Progenitor cell of endocrine pancreas (in vitro differentiated cells): ENCODE measurements at places on chromosomes 16 and 17. TPM values are rescaled to one million over a fixed set of nuclear protein-coding genes. Genes with fewer than 3 reads are reported as not detected.

The BEAN1 gene
- 0.36 TPM in 1 of 2 replicates, not detected in the other for total RNA-seq

The ALOX12B gene
- total RNA-seq = 0.41 and 0.60 TPM in 2 replicates

The HBA2 gene
- total RNA-seq = not detected in 2 replicates

GRCh38 chr17:8728251-8728938, 16.2 kb downstream of the CCDC42 start:
- DNase-seq = no peak
- no peaks in the 10 kb centered on the region for H3K4me1 ChIP-seq
- peaks cover 3% of the 10 kb centered on the region for H3K27me3 ChIP-seq
- no peak overlapping the region for H3K27ac ChIP-seq
- H3K4me3 ChIP-seq = no peak overlapping the region

The MRPL12 gene
- total RNA-seq = 63.6 and 63.9 TPM in 2 replicates

The INCA1 gene
- 2.8 and 3.3 TPM in 2 replicates for total RNA-seq

DNA sequence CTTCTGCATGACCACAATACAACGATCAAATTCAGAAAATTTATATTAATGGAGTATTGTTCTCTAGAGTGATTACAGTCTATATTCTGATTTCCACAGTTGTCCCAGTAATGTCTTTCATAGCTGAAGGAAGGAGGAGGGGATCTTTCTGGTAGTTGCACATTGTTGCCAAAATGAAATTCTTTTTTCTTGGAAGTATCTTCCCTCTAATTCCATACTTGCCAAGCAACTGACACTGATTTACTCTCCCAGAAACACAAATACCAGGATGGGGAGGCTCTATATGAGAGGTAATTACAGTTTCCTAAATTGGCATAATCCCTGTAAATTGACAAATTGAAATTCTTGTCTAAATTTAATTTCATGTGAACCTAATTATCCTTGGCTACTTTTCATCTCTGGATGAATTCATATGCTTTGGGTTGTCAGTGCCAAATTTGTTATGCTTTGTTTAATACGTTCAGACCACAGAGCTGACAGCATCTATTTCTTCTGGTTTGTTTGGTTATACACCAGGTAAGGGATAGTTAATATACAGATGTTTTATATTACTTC, 30.0 kb downstream of the NOL11 start:
- no peaks in the 10 kb centered on the region for H3K4me1 ChIP-seq
- H3K4me3 ChIP-seq = no peak overlapping the region
- no peaks in the 10 kb centered on the region for H3K27me3 ChIP-seq

- H3K36me3 ChIP-seq = no peaks in the 10 kb centered on the region
- DNase-seq = no peak
- no peak overlapping the region for H3K4me3 ChIP-seq
- H3K27me3 ChIP-seq = peaks cover 26% of the 10 kb centered on the region
- H3K27ac ChIP-seq = no peak overlapping the region
Observed at GRCh38 chr16:56691885-56692284, 9.6 kb downstream of the MT1X start.

DNA sequence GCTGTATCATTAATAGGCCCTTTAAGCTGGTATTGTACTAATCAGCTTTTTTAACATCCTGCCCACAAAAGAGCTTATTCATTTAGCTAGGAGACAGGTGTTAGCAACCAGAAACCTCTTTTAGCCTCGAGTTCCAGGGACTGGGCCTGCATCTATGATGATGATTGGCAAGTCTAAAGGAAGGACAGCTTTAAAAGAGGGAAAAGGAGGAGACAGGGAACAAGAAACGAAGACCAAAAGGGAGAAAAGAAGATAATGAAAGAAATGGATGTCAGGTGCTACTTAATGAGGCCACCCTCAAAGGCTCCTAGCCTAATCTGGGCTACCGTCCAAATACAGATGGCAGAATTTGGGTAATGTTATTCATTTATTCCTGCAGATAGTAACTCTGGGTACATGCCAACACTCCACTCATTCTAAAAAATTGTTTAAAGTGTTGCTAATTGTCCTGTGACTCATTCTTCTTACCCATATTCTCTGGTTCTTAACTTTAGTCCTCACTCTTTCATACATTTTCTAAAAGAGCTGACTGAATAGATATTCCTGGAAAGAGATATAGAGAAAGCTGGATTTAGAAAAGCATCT, 18.7 kb upstream of the RFFL start:
- H3K27me3 ChIP-seq = no peaks in the 10 kb centered on the region
- H3K27ac ChIP-seq = peak overlapping the region; percentile 46
- no peak for DNase-seq
- no peak overlapping the region for H3K4me3 ChIP-seq

The CD19 gene
- not detected in 2 replicates for total RNA-seq

DNA sequence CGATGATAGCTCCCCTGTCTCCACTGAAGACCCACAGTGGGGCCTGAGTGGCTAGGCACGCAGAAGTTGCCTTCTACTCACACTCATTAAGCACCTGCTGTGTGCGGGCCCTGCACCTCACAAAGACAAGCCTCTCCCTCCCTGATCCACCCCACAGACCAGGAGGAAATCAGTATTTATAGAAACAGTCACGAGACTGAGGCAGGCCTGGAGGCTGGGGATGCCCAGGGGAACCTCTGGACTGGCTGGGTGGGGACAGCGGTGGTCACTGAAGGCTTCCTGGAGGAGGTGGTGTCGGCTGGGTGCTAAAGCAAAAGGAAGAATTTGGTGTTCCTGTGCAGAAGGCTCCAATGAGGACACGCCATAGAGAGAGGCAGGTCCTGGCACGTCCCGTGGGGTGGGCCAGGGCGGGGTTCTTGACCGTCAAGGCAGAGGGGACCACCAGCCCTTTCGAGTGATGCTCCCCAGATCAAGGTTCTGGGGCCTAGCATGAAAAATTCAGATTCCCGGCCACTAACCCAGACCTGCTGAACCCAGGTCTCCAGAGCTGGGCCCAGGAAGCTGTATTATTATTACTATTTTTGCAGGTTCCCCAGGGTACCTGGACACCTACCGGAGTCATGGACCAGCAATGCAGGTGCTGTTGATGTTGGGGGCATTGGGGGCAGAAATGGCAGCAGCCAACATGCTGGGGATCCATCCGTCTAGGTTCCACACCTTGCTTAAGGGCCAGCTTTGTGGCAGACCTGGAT, 23.0 kb downstream of the PPL start:
- DNase-seq = no peak
- no peaks in the 10 kb centered on the region for H3K27me3 ChIP-seq
- H3K4me1 ChIP-seq = peaks cover 6% of the 10 kb centered on the region
- no peak overlapping the region for H3K27ac ChIP-seq
- H3K36me3 ChIP-seq = peaks cover 2% of the 10 kb centered on the region

GRCh38 chr16:47986031-47986430, 169.8 kb downstream of the ABCC12 start:
- no peak for DNase-seq
- no peak overlapping the region for H3K4me3 ChIP-seq
- H3K27ac ChIP-seq = no peak overlapping the region
- no peaks in the 10 kb centered on the region for H3K4me1 ChIP-seq
- H3K36me3 ChIP-seq = no peaks in the 10 kb centered on the region
- no peaks in the 10 kb centered on the region for H3K27me3 ChIP-seq

- peak; percentile 65 for DNase-seq
- H3K4me3 ChIP-seq = peak overlapping the region; percentile 94
- H3K27ac ChIP-seq = peak overlapping the region; percentile 95
- H3K27me3 ChIP-seq = no peaks in the 10 kb centered on the region
- H3K36me3 ChIP-seq = peaks cover 4% of the 10 kb centered on the region
Observed at GRCh38 chr16:28292731-28293600, 641 bp downstream of the SBK1 start.

DNA sequence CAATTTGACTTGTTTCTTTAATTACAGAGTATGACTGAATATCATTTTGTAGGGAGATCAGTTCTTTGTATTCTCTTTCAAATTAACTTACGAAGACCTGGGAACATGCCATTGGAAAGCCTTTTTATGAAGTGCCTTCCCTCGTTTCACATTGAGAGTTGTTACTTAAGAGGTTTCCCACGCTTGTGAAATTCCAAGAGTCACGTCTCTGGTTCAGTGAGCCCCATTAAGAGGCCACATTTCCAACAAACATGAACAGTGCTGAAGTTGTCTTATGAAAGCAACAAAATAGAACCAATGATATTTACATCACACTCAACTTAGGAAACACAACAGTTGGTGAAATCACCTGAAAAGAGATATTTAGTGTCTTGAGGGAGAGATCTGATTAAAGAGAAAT, 334.1 kb downstream of the TOX3 start:
- H3K36me3 ChIP-seq = peaks cover 1% of the 10 kb centered on the region
- no peak overlapping the region for H3K4me3 ChIP-seq
- H3K27ac ChIP-seq = no peak overlapping the region

DNA sequence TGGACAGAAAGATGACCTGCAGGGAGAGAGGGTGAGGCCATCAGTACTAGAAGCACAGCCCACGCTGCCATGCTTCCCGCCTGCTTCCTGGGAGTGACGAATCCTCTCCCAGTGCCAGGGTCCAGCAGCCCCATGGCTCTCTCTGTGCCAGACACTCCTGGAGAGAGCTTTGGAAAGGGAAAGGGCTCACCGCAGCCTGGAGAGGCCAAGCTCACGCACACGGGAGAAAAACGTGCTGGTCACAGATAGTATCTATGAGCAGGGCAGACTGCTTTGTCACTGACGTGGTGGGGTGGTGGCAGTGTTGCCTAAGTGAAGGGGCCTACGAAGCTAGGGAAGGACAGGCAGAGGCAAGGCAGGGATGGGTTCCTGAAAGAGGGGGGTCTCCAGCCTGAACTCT, 5.4 kb downstream of the WBP2 start:
- H3K4me1 ChIP-seq = peaks cover 16% of the 10 kb centered on the region
- no peak overlapping the region for H3K4me3 ChIP-seq
- no peak overlapping the region for H3K27ac ChIP-seq
- H3K27me3 ChIP-seq = no peaks in the 10 kb centered on the region

The MYLK3 gene
- total RNA-seq = 0.75 and 0.77 TPM in 2 replicates

DNA sequence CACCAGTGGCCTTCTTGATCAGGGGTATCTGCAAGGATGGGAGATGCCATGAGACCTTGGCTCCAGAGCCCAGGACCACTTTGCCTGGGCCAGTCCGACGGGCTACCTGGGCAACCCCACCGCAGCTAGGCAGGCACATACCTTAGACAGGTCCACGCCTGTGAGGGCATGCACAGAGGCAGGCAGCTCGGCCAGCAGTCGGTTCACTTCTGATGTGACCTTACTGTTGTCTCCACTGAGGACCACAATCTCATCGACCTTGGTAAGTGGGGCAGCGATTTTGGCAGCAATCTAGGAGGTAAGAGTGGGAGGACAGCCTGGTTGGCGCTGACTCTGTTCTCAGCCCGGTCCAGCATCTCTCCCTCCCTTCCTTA, 17.0 kb downstream of the FLOT2 start:
- H3K4me1 ChIP-seq = no peaks in the 10 kb centered on the region
- H3K27me3 ChIP-seq = no peaks in the 10 kb centered on the region
- no peak for DNase-seq
- no peak overlapping the region for H3K4me3 ChIP-seq

The CASKIN2 gene
- 47.6 and 50.6 TPM in 2 replicates for total RNA-seq

The KRTAP4-1 gene
- total RNA-seq = not detected in 2 replicates

GRCh38 chr17:82238472-82239201, 9.8 kb downstream of the SLC16A3 start:
- no peak overlapping the region for H3K4me3 ChIP-seq
- no peak for DNase-seq
- no peaks in the 10 kb centered on the region for H3K27me3 ChIP-seq
- H3K36me3 ChIP-seq = peaks cover 6% of the 10 kb centered on the region
- peaks cover 9% of the 10 kb centered on the region for H3K4me1 ChIP-seq
- peak overlapping the region; percentile 10 for H3K27ac ChIP-seq

The PRPSAP2 gene
- 66.9 and 67.7 TPM in 2 replicates for total RNA-seq

GRCh38 chr17:75031972-75032719, 14.6 kb downstream of the ATP5PD start:
- H3K36me3 ChIP-seq = peaks cover 2% of the 10 kb centered on the region
- peak overlapping the region; percentile 57 for H3K4me3 ChIP-seq
- H3K4me1 ChIP-seq = peaks cover 2% of the 10 kb centered on the region
- H3K27ac ChIP-seq = no peak overlapping the region
- no peak for DNase-seq

The TMEM204 gene
- not detected in 2 replicates for total RNA-seq

DNA sequence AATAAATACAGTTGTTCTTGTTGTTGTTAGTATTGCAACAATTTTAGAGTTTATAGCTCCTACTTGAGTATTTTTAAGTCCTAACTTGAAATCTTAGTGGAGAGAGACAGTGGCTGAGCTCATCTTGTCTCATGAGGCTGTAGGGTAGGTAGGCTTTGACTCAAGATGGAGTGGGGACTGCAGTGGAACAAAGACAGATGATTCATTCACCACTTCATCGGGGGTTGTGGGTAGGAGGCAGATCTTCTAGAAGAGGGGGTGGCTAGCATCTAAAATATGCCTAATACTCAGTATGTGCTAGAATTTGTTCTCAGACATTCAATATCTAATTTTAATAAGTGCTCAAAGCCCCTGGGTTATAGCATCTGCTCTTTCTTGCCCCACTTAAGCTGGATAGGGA, 13.1 kb upstream of the MMD start:
- DNase-seq = no peak
- H3K36me3 ChIP-seq = no peaks in the 10 kb centered on the region
- peaks cover 6% of the 10 kb centered on the region for H3K27me3 ChIP-seq
- no peak overlapping the region for H3K27ac ChIP-seq

DNA sequence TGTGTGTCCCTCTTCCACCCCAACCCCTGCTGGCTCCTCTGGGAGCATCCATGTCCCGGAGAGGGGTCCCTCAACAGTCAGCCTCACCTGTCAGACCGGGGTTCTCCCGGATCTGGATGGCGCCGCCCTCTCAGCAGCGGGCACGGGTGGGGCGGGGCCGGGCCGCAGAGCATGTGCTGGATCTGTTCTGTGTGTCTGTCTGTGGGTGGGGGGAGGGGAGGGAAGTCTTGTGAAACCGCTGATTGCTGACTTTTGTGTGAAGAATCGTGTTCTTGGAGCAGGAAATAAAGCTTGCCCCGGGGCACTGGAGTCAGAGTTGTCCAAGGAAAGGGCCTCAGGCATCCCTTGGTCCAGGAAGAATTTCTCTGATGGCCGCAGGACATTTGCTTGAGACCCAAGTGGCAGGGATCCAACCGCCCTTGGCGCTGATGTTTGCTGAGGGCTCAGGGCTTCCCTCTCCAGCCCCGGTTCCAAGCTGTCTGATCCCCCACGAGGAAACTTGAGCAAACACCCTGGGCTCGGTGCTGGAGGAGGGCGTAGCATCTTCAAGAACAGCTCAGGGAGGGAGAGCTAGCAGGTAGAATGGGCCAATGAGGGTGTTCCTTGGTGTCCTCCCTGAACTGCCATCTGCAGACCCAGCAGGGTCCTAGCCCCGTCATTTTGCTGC, 4.5 kb downstream of the NXPH3 start:
- no peak for DNase-seq
- H3K4me1 ChIP-seq = peaks cover 4% of the 10 kb centered on the region
- H3K27me3 ChIP-seq = peaks cover 27% of the 10 kb centered on the region
- no peak overlapping the region for H3K27ac ChIP-seq

The NOB1 gene
- 56.1 and 60.4 TPM in 2 replicates for total RNA-seq
